H7 (cell line): ENCODE measurements at places on chromosomes 4 and X. TPM values are rescaled to one million over a fixed set of nuclear protein-coding genes. Genes with fewer than 3 reads are reported as not detected.

- DNase-seq, result peak; percentile 83
Measured at GRCh38 chr4:1752284-1753041, 31.1 kb downstream of the TACC3 start.

GRCh38 chr4:112888622-112889021 lies 160.8 kb upstream of the ANK2 start:
- DNase-seq, result no peak

DNA sequence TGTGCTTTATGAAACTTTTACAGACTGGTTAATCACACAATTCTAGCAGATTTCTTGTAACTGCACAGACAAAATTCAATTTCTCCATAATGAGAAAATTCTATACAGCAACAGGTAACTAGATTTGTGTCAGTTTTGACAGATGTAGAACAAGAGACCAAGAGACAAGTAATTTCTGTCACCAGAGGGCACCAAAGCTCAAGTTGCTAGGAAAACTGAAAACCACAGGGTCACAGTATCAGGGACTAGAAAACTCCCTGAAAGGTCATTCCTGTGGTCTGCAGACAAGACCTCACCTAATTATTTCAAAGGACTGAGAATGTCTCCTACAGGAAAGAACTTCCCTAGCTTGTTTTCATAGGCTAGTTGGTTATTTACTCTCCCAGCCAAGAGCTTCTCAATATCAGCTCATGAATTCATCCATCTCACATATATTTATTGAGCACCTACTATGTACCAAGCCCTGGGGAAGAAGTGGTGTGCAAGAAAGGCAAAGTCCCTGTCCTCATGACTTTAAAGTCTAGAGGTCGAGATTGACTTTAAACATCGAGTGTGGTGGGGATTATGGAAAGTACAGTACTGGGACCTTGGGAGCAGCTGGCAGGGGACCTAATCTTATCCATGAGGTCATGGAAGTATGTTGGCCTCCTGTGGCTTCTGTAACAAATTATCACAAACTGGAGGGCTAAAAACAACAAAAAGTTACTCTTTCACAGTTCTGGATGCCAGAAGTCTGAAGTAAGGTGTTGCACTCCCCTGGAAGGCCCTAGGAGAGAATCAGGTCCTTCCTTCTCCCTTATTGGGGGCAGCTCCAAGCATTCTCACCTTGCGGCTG lies 47.8 kb upstream of the SETD7 start:
- no peak for DNase-seq

- peak; percentile 25 for DNase-seq
Measured at GRCh38 chr4:173502282-173502681, 27.7 kb downstream of the HAND2 start.

DNA sequence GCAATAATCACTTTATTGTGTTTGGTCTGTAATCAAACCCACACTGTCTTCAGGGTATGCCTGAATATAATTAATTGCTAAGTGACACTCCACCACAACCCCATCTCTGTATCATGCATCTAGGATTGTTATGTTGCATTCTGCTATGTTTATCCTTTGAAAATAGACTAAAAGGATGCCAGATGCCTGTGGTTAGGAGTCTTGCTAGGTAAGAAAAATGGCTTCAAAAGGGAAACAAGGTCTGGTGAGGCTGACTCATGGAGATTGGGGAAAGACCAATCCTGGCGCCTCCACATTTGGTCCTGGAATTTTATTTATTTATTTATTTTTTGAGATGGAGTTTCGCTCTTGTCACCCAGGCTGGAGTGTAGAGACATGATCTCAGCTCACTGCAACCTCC lies 360.5 kb upstream of the SLC7A11 start:
- DNase-seq, result no peak

CFI gene
- total RNA-seq, result not detected in 2 replicates

CLIC2 gene
- 0.59 and 1.1 TPM in 2 replicates for total RNA-seq

RXFP1 gene
- total RNA-seq, result not detected in 2 replicates
